ENCODE measurements at places on chromosomes 5 and 9.

DNA sequence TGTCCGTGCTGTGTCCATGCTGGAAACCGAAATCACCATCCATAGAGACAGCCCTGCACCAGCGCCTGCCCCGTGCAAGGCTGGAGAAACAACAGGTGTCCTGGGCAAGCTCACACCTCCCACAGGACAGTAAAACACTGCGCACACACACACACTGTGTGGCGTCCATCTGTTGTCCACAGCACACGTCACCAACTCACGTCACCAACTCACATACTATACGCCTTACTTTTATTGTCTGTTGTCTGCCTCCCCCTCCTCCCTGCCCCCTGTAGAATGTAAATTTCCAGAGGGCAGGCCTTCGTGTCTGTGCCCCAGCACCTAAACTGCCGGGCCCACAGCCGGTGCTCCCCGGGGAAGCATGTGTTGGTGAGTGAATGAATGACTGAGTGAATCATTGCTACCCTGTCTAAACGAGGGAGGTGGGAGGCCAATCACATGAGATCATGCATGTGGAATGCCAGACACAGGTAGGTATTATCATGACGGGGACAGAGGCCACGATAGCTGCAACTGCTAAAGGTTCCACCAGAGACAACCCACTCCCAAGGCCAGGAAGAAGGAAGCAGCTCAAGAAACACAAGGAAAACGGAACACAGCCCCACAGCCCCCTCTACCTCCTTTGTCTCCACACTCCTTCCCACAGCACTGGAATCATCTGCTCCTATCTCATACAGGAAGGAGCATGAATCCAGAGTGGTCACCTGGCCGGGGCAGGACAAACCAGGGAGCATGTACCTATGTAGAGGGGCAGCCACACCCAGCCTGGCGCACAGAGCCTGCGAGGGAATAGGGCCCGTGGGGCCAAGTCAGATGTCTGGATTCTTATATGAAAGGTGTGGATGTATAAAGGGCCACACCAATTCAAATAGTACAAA, 41.9 kb downstream of the STK10 start:
- DNase-seq: no peak

- DNase-seq: no peak
Measured at GRCh38 chr5:44675296-44675695, 133.5 kb upstream of the MRPS30 start.

- no peak for DNase-seq
Measured at GRCh38 chr9:89550346-89550927, 52.5 kb upstream of the SEMA4D start.

DNA sequence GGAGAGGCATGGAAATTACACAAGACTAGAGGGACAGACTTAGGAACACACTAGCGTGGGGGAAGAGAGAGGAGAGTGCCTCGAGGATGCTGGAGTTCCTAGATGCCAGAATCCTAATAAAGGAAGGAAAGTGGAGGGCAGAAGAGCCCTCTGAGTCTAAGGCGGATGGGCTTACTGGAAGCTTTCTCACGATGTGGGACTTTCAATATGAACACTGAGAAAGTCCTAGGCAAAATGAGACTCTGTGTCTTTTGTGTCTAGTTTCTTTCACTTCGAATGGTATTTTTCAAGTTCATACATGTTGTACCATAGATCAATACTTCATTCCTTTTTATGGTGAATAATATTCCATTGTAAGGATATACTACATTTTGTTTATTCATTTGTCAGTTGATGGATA, 239.4 kb downstream of the NSG2 start:
- no peak for DNase-seq

- DNase-seq: no peak
Measured at GRCh38 chr5:110594866-110595265, 131.6 kb downstream of the TMEM232 start.

DNA sequence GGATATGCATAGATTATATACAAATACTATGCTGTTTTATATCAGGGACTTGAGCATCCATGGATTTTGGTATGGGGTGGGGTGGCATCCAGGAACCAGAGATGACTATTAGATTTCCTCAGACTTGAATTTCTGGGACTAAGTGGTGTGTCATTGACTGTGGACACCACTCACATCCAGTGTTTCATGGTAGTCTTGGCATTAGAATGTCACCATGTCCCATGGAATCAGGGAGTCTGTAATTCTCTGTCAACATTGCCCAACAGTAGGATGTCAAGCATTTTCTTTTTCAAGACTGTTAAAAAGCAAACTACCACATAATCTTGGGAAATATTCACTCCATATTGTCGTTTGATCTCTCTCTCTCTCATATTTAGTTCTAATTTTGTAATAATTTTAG, 13.1 kb downstream of the ISOC1 start:
- DNase-seq: no peak

- no peak for DNase-seq
Measured at GRCh38 chr9:91214086-91214485, 147.6 kb downstream of the AUH start.

GRCh38 chr5:104111632-104112031, 549.0 kb upstream of the NUDT12 start:
- DNase-seq: no peak

DNA sequence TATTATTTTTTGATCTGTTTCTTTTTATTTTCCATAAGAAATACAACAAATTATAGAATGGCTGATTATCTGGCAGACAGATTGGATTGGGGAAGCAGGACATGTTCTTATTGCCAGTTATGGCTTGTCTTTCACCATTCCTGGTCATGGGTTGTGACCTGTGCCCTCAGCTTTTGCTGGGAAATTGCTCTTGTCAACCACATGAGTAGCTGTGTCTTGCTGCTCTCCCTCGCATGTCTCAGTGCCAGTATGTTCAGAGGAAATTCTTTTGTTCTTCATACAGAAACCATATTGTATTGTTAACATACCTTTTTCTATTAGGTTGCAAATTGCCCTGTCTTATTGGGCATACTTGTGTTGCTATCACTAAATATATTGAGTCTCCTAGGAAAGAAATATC, 344.1 kb downstream of the OSTF1 start:
- DNase-seq: no peak

- DNase-seq: no peak
Measured at GRCh38 chr9:75699017-75699416, 191.5 kb upstream of the PCSK5 start.

DNA sequence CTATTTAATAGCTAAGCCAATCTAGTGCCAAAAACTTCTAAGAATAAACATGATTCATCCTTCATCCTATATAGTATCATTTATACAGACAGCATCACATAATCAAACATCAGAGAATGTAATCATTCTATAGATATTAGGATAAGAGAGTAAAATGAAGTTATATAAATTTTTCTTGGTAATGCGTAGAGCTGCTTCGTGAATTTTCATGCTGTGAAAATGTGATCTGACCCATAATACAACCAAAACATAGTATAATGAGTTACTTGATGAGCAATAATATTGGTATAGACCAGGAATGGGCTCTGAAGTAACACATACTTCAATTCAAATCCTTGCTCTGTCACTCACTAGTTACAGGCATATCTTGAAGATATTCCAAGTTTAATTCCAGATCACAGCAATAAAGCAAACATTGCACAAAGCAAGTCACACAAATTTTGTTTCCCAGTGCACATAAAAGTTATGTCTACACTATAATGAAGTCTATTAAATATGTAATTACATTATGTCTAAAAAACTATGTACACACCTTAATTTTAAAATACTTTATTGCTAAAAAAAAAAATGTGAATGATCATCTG, 23.9 kb downstream of the NR2F1-AS1 start:
- no peak for DNase-seq

DNA sequence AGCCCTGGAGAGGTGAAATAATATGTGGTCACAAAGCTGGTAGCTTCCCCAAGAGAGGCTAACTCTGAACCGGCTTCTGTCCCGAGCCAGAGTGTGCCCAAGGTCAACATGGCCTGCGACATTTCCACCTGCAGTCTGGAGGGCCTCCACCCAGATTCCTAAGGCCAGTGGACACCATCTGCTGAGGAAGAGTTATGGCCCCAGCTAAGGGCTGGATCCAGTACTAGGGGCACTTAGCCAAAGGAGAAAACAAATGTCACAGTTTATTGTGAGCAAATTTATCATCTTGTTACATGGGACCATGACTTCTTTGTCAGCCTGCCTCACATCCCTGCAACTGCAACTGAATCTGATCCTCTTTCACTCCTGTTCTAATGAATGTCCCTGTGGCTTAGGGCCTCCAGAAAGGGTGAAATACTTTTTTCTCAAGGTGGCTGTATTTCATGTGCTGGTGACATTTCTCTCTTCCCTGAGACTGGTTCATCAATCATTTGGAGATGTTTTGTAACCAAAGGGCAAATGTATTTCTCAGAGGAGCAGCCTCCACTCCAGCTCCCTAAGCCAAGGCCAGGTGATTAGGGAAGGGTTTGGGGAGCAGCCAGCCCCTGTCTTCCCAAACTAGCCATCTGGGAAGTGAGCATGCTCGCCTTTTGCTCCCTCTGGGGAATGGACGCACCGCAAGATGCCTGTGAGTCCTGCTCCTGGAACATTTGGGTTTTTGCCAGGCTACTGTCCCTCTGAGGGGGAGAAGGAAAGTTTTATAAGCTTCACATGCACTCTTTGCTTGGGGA, 148.3 kb downstream of the CMYA5 start:
- no peak for DNase-seq

- DNase-seq: no peak
Measured at GRCh38 chr9:107681988-107682387, 192.4 kb upstream of the KLF4 start.

DNA sequence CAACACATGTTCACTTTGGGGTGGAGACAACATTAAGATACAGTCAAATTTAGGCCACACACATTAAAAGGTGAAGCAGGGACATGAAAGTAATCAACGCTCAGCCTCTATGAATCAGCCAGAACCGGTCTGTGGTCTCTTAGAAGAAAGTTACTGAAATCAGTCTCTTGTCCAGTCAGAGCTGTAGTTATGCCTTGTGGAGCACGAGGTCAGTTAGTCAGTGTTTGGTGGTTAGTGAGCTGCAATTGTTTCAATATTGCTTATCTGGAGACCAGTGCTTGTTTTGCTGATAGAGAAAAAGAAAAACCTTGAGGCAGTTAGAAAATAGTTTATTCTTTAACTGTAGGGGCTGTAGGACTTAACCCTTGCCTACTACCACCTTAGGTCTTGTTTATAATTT, 157.8 kb upstream of the RASEF start:
- DNase-seq: no peak

DNA sequence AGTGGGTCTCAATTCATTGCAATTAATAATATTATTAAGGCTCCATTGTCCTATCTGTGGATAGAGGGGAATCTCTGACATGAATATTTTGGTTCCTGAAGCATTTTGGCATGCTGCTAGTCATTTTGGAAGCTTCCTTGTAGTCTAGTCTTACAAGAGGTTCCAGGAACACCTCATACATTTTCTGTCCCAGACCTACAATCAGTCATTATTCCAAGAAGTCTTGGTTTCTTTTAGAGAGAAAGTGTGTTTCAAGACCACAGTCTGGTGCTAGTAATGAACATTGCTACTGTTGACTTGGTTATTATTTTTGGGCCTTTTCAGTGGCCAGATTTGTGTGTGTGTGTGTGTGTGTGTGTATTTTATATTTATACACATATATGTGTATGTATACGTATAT, 98.9 kb downstream of the ERCC6L2 start:
- no peak for DNase-seq
